ENCODE measurements at places on chromosomes 2 and 18.

DNA sequence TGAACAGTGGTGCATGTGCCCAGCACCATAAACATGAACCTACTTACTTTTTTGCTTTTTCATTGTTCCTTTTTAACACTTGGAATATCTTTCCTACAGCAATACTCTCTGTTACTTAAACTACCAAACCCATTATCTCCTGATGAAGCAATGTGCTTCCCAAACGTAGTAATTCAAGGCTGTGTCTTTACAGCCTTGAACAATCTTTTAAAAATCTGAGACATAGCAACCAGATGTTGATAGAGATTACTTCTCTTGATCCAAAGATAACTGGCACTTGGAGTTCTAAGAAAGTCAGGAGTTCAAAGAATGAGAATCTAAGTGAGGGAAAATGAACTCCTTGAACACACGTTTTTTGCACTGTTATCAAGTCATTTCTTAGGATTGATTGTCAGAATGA is 40.4 kb downstream of the ATP8B1 start:
- DNase-seq, result no peak

DNA sequence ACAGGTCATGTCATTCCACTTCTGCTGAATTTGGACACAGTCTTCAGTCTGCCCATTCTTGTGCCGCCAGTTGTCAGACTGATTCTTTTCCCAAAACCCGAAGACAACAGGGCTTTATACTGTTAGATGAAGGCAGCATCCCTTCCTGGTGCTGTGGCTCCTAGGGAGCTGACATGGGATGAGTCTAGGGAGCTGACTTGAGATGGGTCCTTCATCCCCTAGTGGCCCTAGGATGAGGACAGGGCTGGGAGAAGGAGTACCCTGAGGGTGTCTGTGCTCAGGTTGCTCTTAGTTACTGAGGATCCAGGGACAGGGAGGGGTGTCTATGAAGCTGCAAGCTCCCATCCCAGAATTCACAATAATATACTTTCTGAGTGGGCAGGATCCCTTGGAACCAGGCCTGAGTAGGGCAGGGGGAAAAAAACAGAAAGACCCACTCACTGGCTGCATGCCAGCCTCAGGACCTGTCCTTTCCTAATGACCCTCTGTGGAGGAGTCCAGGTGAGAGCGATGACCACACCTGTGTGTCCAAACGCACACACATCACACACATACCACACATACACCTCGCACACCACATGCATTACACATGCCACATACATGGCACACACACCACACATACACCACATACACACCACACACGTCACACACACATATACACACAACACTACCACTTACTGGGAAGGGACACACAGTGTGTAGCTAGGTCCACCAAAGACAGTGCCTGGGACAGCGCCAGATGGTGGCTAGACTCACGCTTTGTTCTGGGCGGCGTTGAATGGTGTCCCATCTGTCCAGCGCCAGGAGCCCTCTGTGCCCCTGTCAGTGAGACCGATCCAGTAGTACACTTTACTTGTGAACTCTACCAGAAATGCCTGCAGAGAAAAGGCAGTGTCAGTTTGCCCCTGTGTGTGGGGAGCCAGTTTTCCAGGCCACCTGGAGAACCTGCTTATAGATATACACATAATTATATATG is 11.1 kb downstream of the CLEC4F start:
- no peak for DNase-seq

DNA sequence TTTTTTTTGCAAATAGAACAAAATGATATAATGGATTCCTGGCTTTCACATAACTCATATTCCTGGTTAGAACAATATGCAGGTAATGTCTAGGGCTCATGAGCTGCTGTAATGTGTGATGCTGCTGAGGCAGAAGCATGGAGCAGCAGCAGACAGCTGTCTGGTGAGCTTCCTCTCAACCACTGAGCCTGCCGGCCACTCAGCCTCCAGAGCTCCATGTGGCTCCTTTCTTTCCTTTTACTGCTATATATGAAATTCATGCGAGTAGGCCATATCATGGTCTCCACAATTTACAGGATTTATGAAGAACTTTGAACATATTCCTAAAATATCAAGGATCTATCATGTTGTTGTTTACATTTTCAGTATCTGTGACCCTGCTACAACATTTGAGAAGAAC is 120.9 kb downstream of the MEP1B start:
- DNase-seq, result no peak

DNA sequence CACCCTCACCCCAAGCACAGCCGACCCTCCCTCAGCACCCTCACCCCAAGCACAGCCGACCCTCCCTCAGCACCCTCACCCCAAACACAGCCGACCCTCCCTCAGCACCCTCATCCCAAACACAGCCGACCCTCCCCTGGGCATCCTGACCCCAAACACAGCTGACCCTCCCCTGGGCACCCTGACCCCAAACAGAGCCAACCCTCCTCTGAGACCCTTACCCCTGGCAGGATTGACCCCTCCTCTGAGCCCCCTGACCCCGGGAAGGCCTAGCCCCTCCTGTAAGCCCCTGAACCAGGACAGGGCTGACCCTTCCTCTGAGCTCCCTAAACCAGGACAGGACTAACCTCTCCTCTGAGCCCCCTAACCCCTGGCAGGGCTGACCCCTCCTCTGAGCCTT is 84.4 kb upstream of the RAB6C start:
- no peak for DNase-seq

DNA sequence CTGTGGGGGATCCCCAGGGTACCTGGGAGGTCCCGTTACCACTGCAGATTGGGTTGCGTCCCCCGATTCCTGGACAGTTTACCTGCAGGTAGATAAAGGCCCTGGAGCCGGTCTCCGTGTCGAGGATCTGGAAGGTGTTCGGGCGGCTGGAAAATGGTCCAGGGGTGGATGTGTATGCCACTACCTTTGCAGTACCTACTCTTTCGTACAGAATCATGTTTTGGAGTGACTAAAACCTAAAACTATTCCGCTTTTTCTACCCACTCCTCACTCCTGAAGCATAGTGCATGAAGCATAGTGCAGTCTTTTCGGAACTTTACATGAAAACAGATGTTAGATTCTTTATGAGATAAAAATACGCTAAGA is 418 bp downstream of the WDR75 start:
- DNase-seq, result no peak

- DNase-seq, result no peak
Observed at GRCh38 chr18:44229693-44230108, 451.0 kb upstream of the SETBP1 start.

Data from NCI-H2171 treated with DMSO at 0.1 percent for 48 hours (cell line).